GM12878 (cell line): ENCODE measurements at places on chromosomes 1 and 21. TPM values are rescaled to one million over a fixed set of nuclear protein-coding genes. Genes with fewer than 3 reads are reported as not detected.

- H3K36me3 ChIP-seq: no peaks in the 10 kb centered on the region
- no peaks in the 10 kb centered on the region for H3K4me1 ChIP-seq
- H3K27me3 ChIP-seq: no peaks in the 10 kb centered on the region
- H3K27ac ChIP-seq: no peak overlapping the region
- DNase-seq: no peak
These were observed 37.2 kb upstream of the HNRNPU start for GRCh38 chr1:244901400-244902015.

DNA sequence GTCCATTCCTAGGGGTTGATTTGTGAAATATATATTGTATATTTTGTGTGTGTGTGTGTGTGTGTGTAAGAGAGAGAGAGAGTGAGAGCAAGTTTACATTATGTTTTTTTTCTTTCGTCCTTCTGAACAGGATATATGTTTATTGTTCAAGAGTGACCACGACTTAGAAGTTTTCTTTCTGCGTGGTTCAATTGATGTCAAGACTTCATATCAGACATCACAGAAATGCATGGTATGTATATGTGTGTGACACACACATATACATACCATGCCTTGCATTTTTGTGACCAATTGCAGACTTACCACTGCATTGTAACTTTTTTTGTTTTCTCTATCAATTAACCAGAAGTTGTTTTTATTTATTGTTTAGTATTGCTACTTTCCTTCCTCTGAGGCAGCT is 2.5 kb downstream of the RASAL2 start:
- peaks cover 14% of the 10 kb centered on the region for H3K27me3 ChIP-seq
- DNase-seq: no peak
- no peaks in the 10 kb centered on the region for H3K36me3 ChIP-seq
- no peaks in the 10 kb centered on the region for H3K4me1 ChIP-seq
- no peak overlapping the region for H3K4me3 ChIP-seq
- no peak overlapping the region for H3K27ac ChIP-seq

GRCh38 chr21:36825658-36826057 is 126.7 kb downstream of the SIM2 start:
- no peaks in the 10 kb centered on the region for H3K4me1 ChIP-seq
- no peaks in the 10 kb centered on the region for H3K27me3 ChIP-seq
- no peaks in the 10 kb centered on the region for H3K36me3 ChIP-seq
- H3K27ac ChIP-seq: no peak overlapping the region
- no peak overlapping the region for H3K4me3 ChIP-seq

DNA sequence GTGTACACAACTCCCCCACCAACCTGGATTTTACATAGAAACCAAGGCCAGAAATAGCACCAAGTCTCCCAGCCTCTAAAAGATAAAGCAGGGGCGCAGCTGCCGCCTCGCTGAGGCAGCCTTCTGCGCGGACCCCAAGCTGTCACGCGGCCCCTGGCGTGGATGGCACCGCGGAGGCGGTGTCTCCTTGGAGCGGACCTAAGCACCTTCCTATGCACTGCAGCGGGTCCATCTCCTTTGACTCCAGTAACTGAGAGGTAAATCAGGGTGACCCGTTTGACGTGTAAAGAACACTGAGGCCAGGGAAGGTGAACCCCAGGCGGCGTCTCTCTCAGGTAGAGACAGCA is 17.0 kb downstream of the ZNF697 start:
- peaks cover 18% of the 10 kb centered on the region for H3K4me1 ChIP-seq
- DNase-seq: no peak
- H3K27ac ChIP-seq: no peak overlapping the region
- H3K27me3 ChIP-seq: no peaks in the 10 kb centered on the region
- no peak overlapping the region for H3K4me3 ChIP-seq

GRCh38 chr1:178057912-178058534 is 35.9 kb upstream of the RASAL2 start:
- DNase-seq: no peak
- H3K4me1 ChIP-seq: peaks cover 9% of the 10 kb centered on the region
- no peaks in the 10 kb centered on the region for H3K36me3 ChIP-seq
- no peak overlapping the region for H3K4me3 ChIP-seq
- H3K27me3 ChIP-seq: no peaks in the 10 kb centered on the region; the same call in 1 of the 2 replicates
- no peak overlapping the region for H3K27ac ChIP-seq

Gene PAX7
- total RNA-seq: not detected in 2 replicates

GRCh38 chr1:173276922-173277800 is 70.0 kb upstream of the TNFSF4 start:
- no peaks in the 10 kb centered on the region for H3K27me3 ChIP-seq
- H3K36me3 ChIP-seq: no peaks in the 10 kb centered on the region
- no peak overlapping the region for H3K4me3 ChIP-seq
- no peak overlapping the region for H3K27ac ChIP-seq
- H3K4me1 ChIP-seq: peaks cover 12% of the 10 kb centered on the region

Gene KLHL17
- total RNA-seq: 27.2 and 30.6 TPM in 2 replicates

Gene RGS18
- not detected in 2 replicates for total RNA-seq

- no peak overlapping the region for H3K4me3 ChIP-seq
- H3K27ac ChIP-seq: no peak overlapping the region
- H3K27me3 ChIP-seq: no peaks in the 10 kb centered on the region
- no peaks in the 10 kb centered on the region for H3K4me1 ChIP-seq
- no peak for DNase-seq
These were observed 113.3 kb downstream of the KIAA0319L start for GRCh38 chr1:35443768-35444518.
